Subcutaneous preadipocyte (primary cell): ENCODE measurements at places on chromosomes 7 and 10. TPM values are rescaled to one million over a fixed set of nuclear protein-coding genes. Genes with fewer than 3 reads are reported as not detected.

Gene BAMBI
- 0.37 and 1.2 TPM in 2 replicates for total RNA-seq

Gene UCMA
- not detected in 2 replicates for total RNA-seq

Gene INMT
- 4.5 and 7.0 TPM in 2 replicates for total RNA-seq

Gene NOS3
- 3.3 and 3.9 TPM in 2 replicates for total RNA-seq

Gene CRCP
- total RNA-seq = 30.1 and 31.5 TPM in 2 replicates
